ENCODE measurements at places on chromosomes 16 and 17.

GRCh38 chr17:81018044-81018802, 16.7 kb upstream of the BAIAP2 start:
- peak; percentile 55 for DNase-seq

- DNase-seq, result no peak
Measured at GRCh38 chr17:49545007-49545660, 30.5 kb upstream of the NXPH3 start.

- DNase-seq, result no peak
Measured at GRCh38 chr17:44996304-44996703, 28.2 kb upstream of the C1QL1 start.

- DNase-seq, result peak; percentile 87
Measured at GRCh38 chr17:42116705-42117396, 4.3 kb downstream of the KAT2A start.

- no peak for DNase-seq
Measured at GRCh38 chr16:89135971-89136765, 35.4 kb upstream of the CDH15 start.

DNA sequence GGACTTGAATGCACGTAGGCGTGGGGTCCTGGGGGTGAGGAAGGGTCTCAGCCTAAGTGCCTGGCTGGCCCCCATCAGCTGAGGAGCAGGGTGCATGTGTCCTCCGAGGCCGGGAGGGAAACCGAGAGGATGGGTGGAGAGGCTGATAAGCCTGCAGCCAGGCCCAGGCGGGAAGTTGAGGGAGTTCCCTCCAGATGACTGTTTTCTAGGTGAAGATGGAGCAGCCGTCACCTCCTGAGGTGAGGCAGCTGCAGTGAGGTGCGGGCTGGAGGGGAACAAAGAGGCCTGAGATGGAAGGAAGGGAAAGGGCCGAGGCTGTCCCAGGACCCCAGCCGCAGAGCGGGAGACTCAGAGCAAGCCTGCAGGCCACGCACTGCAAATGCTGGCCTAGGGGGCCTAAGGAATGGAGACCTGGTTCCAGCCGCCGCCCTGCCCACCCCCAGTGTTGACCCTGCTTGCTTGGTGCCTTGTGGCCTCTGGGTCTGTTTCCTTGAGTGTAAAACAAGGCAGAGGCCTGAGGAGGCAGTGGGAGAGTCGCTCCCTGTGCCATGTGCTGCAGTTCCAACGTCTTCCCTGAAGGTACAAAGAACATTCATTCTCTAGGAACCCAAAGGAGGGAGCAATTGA, 3.0 kb downstream of the PECAM1 start:
- DNase-seq, result no peak

GRCh38 chr16:85553436-85554113, 59.5 kb upstream of the GSE1 start:
- DNase-seq, result peak; percentile 57

DNA sequence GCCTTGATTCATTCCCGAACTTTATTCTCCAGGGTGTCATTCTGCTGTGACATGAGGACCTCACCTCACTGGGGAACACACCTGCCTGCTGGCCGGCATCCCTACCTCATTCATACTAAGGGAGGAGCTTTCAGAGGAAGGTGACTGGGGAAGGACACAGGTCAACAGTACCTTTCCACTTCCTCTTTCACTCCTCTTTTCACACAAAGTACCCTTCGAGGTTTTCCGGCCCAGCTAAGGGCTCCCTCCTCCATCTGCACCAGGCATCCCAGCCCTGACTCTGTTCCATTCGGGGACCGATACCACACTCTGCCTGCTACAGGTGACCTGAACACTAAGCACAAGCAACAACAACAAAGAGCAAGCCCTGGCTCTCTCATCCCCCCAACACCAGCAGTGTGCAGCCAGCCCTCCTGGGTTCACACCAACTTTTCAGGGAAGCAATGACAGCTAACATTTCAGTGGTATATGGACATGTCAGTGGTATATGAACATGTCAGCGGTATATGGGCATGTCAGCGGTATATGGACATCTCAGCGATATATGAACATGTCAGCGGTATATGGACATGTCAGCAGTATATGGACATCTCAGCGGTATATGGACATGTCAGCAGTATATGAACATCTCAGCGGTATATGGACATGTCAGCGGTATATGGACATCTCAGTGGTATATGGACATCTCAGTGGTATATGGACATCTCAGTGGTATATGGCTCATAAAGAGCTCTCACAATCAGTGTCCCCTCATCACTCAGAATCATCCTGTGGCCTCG, 16.0 kb downstream of the TRIM25 start:
- no peak for DNase-seq

DNA sequence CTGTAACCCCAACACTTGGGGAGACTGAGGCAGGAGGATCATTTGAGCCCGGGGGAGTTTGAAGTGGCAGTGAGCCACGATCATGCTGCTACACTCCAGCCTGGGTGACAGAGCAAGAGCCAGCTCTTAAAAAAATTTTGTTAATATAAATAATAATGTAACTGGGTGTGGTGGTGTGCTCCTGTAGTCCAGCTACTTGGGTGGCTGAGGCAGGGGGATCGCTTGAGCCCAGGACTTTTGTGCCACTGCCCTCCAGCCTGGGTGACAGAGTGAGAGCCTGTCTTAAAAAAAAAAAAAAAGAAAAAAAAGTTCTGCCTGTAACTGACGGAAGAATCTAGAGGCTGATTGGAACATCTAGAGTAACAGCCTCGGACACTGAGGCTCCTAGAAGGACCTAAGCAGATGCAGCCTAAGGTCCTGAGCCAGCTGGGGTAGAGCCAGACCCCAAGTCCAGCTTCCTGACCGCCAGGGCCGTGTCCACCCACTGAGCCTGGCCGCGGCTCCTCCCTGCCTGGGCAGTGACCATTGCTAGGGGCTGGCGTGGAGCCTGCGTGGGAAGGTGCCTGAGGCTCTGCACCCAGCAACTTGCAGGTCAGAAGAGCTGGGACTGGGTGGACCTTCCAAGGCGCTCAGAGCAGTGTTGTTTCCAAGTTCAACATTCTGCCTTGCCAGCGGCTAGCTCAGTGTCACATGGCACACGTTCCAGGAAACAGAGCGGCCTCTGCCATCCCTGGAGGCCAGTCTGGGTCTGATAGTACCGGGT, 209.4 kb upstream of the CIBAR2 start:
- DNase-seq, result no peak

DNA sequence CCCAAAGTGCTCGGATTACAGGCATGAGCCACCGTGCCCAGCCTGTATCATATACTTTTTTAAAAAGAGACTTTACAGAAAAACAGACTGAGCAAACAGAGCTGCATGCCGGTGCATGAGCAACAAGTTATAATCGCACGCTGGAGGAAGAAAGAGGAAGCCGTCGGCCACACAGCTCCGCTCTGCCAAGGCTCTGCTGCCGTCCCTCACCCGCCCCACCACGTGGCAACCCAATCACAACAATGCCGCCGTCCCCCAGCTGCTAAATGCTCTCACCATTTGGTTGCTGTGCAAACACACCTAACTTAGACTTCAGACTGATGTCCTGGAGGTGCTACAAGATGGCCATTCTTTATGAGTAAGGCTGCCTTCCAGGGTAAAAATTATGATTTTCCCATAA, 83.5 kb downstream of the ADCY9 start:
- peak; percentile 38 for DNase-seq

- no peak for DNase-seq
Measured at GRCh38 chr17:19702217-19702641, 14.2 kb downstream of the SLC47A2 start.

GRCh38 chr17:38852771-38853291, 690 bp downstream of the RPL23 start:
- DNase-seq, result peak; percentile 72

- DNase-seq, result no peak
Measured at GRCh38 chr16:81569361-81570034, 124.9 kb downstream of the CMIP start.

- peak; percentile 45 for DNase-seq
Measured at GRCh38 chr16:29029168-29029994, 44.5 kb downstream of the LAT start.

Data from CD4-positive, alpha-beta T cell treated with Interleukin-4 for 1 hour (primary cell).